ENCODE measurements at places on chromosomes 6 and 20. TPM values are rescaled to one million over a fixed set of nuclear protein-coding genes. Genes with fewer than 3 reads are reported as not detected.

RRBP1 gene
- total RNA-seq = 84.9 TPM

ATP5F1E gene
- total RNA-seq = 91.7 TPM

RRAGD gene
- total RNA-seq = 3.8 TPM

TPMT gene
- total RNA-seq = 6.9 TPM

TTBK1 gene
- total RNA-seq = 0.05 TPM

PERP gene
- total RNA-seq = 85.3 TPM

THBD gene
- total RNA-seq = 32.0 TPM

CD93 gene
- not detected for total RNA-seq

REV3L gene
- total RNA-seq = 5.0 TPM

OOEP gene
- total RNA-seq = not detected

PTPRA gene
- total RNA-seq = 36.2 TPM

LCA5 gene
- total RNA-seq = 1.0 TPM

SMPDL3A gene
- 3.0 TPM for total RNA-seq

ACSS1 gene
- 13.1 TPM for total RNA-seq

PARD6B gene
- total RNA-seq = 2.9 TPM

MAS1L gene
- not detected for total RNA-seq

LY6G5C gene
- 1.6 TPM for total RNA-seq

SLC22A1 gene
- total RNA-seq = 2.5 TPM

PHACTR3 gene
- not detected for total RNA-seq

ULBP3 gene
- total RNA-seq = 3.7 TPM

HLA-DRA gene
- total RNA-seq = not detected

NOL4L gene
- 11.1 TPM for total RNA-seq

BPIFB4 gene
- total RNA-seq = not detected

GPR6 gene
- not detected for total RNA-seq

RAET1E gene
- total RNA-seq = 3.2 TPM

MYLK4 gene
- total RNA-seq = 0.15 TPM

BTNL2 gene
- total RNA-seq = not detected

POU5F1 gene
- total RNA-seq = 5.3 TPM

LTV1 gene
- total RNA-seq = 34.7 TPM

IL17F gene
- total RNA-seq = not detected

ADGRF4 gene
- 9.6 TPM for total RNA-seq

ZBTB46 gene
- total RNA-seq = 0.66 TPM

TMEM200A gene
- total RNA-seq = 0.03 TPM

FAM83C gene
- total RNA-seq = 0.06 TPM

CCDC167 gene
- total RNA-seq = 47.7 TPM

GSTA3 gene
- total RNA-seq = not detected

SLC17A3 gene
- 1.1 TPM for total RNA-seq

FHL5 gene
- not detected for total RNA-seq

PROKR2 gene
- not detected for total RNA-seq

GPX5 gene
- not detected for total RNA-seq

PPDPF gene
- 350 TPM for total RNA-seq

RBBP8NL gene
- total RNA-seq = 0.24 TPM

TAGAP gene
- total RNA-seq = not detected

TNFRSF6B gene
- total RNA-seq = 0.67 TPM

RBPJL gene
- not detected for total RNA-seq

TGM3 gene
- total RNA-seq = 0.03 TPM

ZNF311 gene
- total RNA-seq = 0.07 TPM

KCNG1 gene
- total RNA-seq = 18.0 TPM

CRISP1 gene
- total RNA-seq = not detected

PDYN gene
- not detected for total RNA-seq

TMC2 gene
- total RNA-seq = not detected

Data from A549 treated with CORT108297 at 1 μM for 4 hours (cell line).